ENCODE measurements at places on chromosomes 16 and 17.

DNA sequence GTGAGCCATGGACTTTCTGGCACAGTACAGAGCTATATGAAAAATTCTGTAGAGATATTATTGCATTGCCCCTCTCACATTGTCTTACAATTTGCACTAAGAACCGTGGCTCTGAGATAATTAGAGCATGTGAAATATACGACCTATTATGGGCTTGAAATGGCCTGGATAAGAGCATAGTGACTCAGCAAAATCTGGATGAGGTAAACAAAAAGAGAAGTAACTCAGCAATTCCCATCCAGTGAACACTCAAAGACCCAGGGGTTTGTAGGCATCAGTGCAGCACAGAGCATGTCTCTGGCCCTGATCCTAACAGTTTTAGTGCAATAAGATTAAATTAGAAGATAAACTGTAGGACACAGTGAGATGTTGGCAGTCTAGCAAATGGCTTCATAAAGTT, 317.2 kb upstream of the MYOCD start:
- no peak for DNase-seq

- DNase-seq: no peak
Measured at GRCh38 chr17:42361781-42362186, 26.5 kb downstream of the STAT3 start.

DNA sequence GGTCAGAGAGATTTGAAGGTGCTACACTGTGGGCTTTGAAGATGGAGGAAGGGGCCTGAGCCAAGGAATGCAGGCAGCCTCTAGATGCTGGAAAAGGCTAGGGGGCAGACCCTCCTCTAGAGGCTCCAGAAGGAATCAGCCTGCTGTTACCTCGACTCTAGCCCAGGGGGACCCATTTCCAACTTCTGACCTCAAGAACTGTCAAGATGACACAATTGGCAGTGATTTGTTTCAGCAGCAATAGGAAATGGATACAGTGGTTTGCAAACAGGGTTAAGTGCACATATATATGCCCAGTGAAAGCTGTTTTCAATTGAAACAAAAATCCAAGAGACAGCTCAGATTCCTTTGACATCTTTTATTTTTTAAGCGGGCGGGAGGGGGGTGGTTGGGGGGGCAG, 3.7 kb upstream of the ZDHHC1 start:
- DNase-seq: no peak

- DNase-seq: no peak
Measured at GRCh38 chr17:59289981-59290301, 41.5 kb upstream of the YPEL2 start.

DNA sequence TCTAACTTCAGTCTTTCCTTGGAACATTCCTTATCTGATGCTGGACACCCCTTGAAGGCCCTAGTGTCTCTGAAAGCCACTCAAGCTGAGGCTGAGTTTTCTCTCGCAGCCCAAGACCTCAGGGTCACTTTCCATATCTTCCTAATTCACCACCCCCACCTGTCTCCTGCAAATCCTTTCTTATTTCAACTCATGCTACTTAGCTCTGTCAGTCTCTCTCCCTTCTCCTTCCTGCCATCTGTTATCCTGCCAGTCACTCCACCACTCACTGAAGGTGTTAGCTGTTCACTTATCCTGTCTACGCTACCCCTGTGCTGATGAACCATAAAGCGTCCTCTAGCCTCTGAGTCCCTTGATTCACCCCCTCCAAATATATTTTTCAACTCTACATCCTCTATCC, 143.9 kb upstream of the SHISA6 start:
- DNase-seq: no peak

DNA sequence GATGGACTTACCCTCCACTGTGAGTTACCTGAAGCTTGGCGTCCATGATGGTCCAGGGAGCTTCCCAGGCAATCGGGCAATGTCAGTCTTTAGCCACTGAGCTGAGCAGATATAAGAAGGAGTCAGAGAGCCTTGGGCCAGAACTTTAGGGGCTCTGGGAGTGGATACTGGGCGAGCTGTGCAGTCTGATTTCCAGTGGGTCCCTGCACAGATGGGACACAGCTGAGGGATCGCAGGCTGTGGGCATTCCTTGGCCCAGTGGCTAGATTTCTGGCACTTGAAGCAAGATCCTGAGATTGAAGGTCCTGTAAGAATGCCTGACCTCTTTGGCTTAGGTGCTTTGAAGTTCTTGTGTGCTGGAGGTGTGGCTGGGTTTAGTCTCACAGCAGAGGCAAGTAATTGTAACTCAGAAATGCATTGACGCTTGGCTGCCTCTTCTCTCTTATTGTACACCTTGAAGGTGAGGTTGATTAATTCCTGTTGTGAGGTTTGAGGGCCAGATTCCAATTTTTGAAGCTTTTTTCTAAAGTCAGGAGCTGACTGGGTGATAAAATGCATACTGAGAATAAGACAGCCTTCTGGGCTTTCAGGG, 2283.8 kb downstream of the TP53TG3F start:
- DNase-seq: no peak
